Left renal cortex interstitium (tissue), 4 donors: ENCODE measurements at places on chromosomes 4 and X.

GRCh38 chrX:16162391-16162790 is 4.9 kb upstream of the MAGEB17 start:
- no peak for DNase-seq

DNA sequence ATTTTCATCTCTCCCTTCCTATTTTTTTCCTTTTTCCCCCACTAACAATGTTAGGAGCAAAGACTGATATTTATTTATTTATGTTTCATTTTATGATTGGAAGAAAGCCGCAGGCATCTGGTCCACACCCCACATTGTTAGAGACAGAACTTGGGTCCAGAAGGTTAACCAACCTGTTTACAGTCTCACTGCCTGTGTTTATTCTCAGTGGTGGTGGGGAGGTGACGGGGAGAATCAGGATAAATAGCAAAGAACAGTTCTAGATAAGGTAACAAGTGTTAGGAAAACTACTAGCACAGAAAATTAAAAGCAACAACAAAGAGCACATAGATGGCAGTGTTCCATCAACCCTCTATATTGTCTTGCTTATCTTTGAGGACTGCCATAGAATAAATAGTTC is 301.7 kb upstream of the DIPK2B start:
- DNase-seq, result no peak

DNA sequence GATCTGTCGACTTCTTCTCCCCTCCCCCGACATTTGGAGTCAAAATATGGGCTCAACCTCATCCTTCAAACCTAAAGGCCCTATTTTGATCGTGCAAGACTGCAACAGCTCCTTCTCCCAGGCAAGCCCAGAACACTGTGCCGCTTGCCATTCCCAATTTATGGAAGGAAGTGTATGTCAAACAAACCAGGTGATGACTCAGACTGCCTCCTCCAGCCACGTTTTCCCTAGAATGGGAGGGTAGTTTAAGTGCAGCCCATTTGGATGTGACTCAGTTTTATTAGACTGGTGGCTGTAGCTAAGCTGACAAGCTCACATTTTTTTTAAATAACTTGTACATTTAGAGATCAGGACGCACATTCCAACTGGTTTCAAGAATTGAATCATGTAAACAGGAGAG is 570.4 kb upstream of the DIPK2B start:
- no peak for DNase-seq

GRCh38 chr4:80172203-80172602 is 25.1 kb upstream of the PRDM8 start:
- no peak for DNase-seq

DNA sequence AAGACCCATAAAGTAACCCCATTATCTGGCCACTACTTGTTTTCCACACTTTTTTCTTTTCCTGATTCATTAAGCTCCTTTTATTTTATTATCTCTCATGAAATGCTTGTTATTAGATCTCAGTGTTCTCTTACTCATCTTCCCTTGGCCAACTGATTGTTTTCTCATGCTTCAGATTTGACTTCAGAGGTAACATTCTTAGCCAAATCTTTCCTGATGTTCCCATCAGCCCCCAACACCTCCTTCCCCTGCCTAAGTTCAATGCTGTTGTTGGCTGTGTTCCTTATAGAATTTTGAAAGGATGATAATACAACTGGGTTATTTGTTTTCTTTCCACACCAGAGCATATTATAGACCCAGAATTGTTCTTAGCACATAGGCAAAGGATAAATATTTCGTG is 75.6 kb downstream of the BMPR1B start:
- no peak for DNase-seq

DNA sequence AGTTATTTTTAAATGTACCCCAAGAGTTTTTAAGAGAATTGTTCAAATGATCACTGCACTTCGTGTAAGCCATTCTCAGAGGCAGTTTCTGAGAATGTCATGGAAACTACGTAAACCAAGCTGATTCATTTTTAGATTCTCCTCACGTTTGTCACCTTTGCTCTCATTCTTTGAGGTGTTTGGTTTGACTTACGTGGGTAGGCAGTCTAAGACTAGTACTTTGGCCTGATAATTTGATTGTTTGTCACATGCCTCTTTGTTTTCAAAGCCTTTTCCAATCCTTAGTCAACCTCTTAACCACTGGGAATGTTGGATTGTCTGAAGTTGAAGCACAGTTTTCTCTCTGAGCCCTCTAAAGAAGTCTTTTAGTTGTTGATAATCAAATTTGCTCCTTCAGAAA is 10.5 kb downstream of the SEPTIN11 start:
- DNase-seq, result no peak

DNA sequence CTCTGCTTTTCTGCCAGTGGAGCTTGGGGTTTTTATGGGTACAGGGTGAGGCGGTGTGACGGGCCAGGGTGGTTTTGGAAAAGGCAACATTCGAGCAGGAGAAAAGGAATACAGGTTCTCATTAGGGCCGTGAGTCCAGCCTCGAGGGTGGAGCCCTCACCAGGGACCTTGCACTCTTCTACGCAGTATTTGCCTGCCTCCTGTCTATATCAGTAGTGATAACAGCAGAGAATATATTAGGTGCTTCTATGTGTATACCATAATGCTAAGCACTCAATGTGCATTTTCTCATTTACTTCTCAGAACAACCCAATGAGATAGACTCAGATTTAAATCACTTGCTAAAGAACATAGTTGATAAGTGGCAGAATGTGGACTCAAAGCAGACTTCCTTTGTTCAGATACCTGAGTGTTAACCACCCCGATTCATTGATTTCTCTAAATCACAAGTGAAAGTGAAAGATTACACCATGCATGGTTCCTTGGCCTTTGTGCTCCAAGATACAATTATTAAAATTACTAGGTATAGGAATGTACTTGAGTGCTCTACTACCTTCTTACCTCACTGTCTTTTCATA is 403.9 kb downstream of the PCDH7 start:
- no peak for DNase-seq

- no peak for DNase-seq
These were observed 201.7 kb upstream of the AFF2 start for GRCh38 chrX:148298737-148299136.

GRCh38 chr4:140289486-140289885 is 84.0 kb upstream of the SCOC start:
- no peak for DNase-seq

DNA sequence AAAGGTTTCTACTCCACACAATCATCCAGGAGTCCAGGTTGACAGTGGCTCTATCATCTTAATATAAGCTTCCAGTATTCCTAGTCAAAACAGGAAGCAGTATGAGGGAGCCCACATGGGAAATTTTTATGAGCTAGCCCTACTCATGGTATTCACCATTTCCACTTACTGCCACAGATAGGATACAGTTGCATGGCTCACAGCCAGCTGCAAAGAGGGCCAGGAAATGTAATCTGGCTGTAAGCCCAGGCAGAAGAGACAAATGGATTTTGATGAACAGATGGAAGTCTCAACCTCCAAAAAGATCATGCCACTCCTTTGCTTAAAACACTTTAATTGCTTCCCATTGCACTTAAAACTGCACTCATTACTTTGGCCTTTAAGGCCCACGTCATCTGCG is 150.6 kb downstream of the ADAMTS3 start:
- DNase-seq, result no peak

DNA sequence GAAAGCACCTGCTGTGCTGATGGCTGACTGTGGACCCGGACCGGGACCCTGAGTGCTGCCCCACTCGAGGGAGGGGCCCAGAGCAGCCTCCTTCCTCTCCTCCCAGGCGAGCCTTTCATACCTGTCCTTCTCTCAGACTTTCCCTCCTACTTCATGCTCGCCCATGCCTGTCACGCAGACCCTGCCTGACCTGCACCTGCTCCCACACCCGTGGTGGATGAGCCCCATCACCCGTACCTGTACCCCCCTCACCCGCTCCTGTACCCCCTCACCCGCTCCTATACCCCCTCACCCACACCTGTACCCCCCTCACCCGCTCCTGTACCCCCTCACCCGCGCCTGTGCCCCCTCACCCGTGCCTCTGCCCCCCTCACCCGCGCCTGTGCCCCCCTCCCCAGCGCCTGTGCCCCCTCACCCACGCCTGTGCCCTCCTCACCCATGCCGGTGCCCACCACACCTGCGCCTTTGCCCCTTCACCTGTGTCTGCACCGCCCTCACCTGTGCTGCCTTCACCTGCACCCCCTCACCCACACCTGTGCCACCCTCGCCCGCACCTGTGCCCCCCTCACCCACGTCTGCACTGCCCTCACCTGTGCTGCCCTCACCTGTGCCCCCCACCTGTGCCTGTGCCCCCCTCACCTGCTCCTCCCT is 5.8 kb downstream of the MAEA start:
- no peak for DNase-seq

- no peak for DNase-seq
These were observed 30.6 kb upstream of the MCF2 start for GRCh38 chrX:139738581-139738980.

- DNase-seq, result no peak
These were observed 8.9 kb downstream of the MSANTD1 start for GRCh38 chr4:3257556-3258482.

- no peak for DNase-seq
These were observed 137.1 kb downstream of the ZNF518B start for GRCh38 chr4:10320130-10320529.

DNA sequence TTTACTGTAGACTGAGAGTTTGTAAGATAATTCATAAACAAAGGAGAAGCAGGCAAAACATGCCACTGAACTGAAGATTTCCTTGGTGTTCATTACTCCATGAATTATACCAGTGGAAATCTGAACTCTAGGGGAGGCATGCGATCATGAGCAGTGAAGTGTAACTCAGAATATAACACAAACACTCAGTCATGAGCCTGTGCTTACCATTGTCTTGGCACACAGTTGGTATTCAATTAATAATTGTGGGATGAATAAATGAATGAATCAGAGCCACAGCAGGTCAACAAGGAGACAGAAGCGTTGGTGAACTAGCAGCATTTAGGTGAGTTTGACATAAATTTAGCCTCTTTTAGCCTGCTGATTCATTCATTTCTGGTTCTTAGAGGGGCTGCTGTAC is 263.5 kb upstream of the DKK2 start:
- DNase-seq, result no peak

DNA sequence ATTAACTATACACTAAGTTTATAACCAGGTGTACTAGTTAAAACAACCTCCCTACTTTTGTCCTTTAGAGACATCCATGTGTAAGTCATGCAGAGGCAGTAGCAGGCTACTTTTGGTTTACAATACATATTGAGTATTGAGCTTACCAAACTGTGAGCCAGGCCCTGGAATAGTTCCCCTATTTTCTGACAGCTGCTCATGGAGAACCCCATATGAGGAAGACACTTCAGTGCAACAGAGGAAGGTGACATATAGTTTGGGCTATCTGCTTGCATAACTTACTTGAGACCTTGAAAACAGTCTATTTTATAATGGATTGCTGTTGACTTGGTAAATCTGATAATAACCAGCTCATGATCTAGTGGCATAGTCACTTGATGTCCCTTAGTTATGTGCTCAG is 190.5 kb downstream of the SH3BGRL start:
- DNase-seq, result no peak

DNA sequence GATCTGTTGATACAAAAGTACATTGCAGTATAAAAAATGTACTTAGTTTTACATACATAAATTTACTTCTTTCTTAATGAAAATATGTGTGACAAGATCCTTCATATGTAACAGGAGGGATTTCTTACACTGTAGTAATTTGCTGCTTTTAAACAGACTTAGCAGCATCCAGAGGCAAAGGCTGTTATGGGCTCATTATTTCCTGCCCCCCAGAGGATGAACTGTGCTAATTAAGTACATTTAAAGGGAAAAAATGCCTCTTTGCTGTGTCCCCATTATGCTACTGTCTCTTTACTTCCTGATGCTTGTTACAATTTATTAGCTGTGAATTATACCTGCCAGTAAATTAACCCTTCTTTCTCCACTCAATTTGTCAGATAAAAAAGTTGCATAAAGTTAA is 47.1 kb downstream of the NDST3 start:
- DNase-seq, result no peak

GRCh38 chrX:107731831-107732502 is 43.6 kb downstream of the TSC22D3 start:
- DNase-seq, result no peak

DNA sequence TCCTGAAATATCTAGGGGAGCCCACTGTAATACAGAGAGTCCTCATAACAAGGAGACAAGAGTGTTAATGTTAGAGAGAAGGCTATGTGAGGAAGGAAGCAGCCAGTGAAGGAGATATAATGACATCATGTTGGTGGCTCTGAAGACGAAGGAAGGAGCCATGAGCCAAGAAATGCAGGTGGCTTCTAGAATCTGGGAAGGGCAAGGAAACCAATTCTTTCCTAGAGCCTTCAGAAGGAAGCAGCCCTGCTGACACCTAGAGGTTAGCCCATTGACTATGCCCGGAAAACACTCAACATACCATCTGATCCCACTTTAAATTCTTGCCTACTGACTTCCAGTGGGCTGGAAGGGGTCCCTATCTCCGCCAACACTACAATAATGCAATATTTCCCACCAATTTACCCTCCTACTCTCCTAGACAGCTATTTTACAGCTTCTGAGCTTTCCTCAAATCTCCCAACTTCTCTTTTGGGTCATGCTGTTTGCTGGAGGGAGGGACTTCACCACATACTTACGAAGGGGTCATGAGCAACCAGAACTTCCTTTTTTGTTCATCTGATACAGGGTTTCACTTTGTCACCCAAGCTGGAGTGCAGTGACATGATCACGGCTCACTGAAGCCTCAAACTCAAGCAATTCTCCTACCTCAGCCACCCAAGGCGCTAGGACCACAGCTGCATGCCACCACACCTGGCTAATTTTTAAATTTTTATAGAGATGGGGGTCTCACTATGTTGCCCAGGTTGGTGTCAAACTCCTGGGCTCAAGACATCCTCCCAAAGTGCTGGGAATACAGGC is 25.2 kb upstream of the G3BP2 start:
- no peak for DNase-seq

- DNase-seq, result no peak
These were observed 119.3 kb upstream of the STS start for GRCh38 chrX:7028246-7028645.

DNA sequence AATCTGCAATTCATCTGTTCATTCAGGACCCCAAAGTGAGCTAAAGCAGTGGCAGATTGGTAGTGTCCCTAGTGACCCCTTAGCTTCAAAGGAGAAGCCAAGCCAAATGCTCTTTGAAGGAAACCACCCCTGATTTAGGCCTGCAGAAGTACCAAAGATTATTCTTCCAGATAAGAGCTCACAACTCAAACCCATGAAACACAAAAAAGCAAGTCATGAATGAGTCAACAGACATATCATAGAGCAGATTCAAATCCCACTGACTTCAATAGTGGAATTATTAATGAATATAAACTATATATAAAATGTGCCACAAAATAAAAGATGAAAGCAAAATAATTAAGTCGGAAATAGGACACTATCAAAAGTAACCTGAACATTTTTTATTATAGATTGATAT is 197.6 kb downstream of the SCFD2 start:
- DNase-seq, result no peak

GRCh38 chrX:70030301-70030767 is 19.4 kb downstream of the AWAT2 start:
- peak; percentile 20 for DNase-seq

GRCh38 chr4:56271131-56271530 is 116.2 kb downstream of the AASDH start:
- no peak for DNase-seq

- DNase-seq, result no peak
These were observed at the start of gene ARHGAP6 for GRCh38 chrX:11665168-11666111. TSS of gene ARHGAP6 (minus strand) at chrX:11665920. CDS start at chrX:11664828, 1,092 bp downstream.
